ENCODE measurements at places on chromosomes 6 and 20. TPM values are rescaled to one million over a fixed set of nuclear protein-coding genes. Genes with fewer than 3 reads are reported as not detected.

DNA sequence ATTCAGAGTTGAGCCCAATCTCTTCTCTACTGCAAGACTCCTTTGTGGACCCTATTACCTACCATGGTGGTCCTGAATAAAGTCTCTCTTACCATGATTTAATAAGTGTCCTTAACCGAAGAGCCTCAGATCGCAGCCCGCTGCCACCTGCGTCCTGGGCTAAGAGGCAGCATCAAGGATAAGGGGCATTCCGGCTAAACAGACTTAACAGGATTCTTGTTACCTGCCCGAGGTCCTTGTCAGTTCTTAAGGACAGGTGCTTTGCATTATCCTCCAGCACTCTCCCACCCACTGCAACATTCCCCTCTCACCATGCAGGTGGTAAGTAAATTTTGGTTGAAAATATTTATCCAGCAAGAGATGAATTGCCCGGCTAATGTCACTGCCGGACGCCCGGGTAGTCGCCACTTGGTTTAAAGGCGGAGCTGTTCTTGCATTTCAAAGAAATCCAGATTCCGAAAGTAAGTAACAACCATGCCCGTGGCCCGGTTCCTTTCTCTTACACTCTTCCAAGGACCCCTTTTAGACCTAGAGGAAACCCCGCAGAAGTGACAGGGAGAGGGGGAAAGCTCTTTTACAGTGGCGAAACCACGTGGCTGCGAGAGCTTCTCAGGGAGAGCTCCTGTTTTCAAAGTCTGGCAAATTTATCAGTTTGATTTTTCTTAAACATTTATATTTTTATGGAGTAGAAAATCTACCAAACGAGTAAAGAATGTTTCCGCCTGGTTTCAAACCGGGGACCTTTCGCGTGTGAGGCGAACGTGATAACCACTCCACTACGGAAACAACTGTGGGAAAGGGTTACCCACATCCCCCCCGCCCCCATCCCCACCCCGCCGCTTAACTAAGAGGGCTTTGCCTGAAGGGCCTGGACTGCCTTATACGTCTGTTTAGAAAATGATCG, 41.9 kb upstream of the PRSS16 start:
- DNase-seq, result no peak

Gene KHDRBS2
- 0.29 TPM for polyA plus RNA-seq

DNA sequence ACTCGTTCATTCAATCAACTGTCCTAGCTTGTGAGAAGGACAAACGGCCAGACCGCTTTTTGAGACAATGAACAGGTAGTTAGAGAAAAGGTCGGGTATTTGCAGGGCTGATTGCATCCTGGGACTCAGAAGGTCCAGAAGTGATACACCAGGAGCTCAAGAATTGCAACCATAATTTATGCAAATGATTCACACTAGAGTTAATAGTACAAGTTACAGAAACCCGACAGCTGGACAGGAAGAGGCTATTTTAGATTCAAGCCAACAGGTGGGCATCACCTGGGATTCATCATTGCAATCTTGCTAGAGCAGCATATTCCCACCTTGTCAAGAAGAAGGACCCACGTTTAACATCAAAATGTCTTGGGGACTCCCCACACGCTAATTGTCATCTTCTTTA, 83.5 kb downstream of the TNFAIP3 start:
- DNase-seq, result no peak

Gene RIPPLY2
- 2.5 TPM for polyA plus RNA-seq

DNA sequence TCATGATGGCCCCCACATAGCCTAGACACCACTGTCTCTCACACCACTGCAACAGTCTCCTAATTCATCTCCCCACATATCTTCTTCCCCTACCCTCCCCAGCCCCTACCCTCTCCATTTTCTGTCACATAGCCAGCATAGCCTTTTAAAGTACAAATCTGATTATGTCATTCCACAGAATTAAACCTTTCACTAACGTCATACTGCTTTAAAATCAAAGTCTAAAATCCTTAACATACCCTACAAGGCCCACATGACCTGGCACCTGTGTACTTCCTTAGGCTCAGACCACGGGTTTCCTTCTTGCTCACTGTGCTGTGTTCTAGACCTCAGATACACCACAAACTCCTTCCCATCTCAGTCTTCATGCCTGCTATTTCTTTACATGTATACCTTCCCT, 5.9 kb downstream of the OSTM1 start:
- DNase-seq, result no peak

DNA sequence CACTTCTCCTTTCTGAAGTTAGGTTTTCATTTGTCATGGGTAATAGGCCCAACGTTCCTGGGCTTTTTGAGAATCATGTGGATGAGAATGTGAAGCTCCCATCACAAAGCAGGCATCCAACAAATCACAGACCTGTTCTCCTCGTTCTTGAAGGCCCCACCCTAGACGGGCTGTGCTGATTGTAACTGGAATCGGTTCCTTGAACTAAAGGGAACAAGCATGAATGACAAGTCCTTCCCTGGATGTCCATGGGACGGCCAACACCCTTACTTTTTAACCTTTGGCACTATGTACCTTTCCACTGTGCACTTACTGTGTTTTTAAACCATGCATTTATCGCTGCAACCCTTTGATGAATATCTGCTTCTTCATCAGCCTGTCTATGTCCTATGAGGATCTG, 438.2 kb downstream of the CD83 start:
- DNase-seq, result no peak

Gene TMEM244
- polyA plus RNA-seq, result not detected

Gene GSTA2
- not detected for polyA plus RNA-seq

GRCh38 chr6:107103082-107103481, 12.2 kb downstream of the BEND3 start:
- no peak for DNase-seq

Gene PNLDC1
- polyA plus RNA-seq, result 0.15 TPM

Gene IL17A
- not detected for polyA plus RNA-seq

Gene BPIFB1
- not detected for polyA plus RNA-seq

Gene TPD52L2
- 132 TPM for polyA plus RNA-seq

DNA sequence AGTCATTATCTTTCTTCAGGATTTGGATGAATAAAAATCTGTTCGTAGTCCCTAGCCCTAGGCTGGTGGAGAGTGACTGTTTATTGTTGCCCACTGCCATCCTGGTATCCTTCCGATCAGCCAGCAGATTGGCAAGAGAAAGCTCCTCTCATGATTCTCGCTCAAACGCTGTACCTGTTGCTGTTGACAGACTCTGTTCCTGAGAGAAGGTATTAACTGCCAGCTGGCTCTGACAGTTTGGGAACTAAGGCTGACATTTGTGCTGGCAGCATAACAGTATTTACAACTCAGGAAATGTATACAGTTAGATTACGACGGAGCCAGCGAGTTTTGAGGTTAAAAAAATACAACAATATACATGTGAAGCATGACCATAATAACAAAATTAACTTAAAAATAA, 674.5 kb downstream of the PRKN start:
- no peak for DNase-seq

Gene THEMIS
- polyA plus RNA-seq, result 0.15 TPM

DNA sequence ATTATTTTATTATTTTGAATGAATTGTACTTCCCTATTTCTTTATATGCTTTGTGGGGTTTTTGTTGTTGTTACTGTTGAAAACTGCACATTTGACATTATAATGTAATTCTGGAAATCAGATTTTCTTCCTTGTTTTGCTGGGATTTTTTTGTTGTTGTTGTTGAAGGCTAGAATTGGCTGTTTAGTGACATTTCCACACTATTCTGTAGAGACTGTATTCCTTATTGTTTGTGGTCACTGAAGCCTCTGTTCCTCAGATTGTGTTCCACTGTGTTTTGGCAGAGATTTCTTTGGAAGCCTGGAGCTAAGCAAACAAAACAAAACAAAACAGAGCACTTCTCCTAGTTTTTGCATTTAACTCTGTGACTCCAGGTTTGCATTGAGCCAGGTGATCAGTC, 52.9 kb downstream of the CDYL start:
- no peak for DNase-seq

- DNase-seq, result no peak
Observed at GRCh38 chr20:59806578-59806975, 126.9 kb downstream of the SYCP2 start.

DNA sequence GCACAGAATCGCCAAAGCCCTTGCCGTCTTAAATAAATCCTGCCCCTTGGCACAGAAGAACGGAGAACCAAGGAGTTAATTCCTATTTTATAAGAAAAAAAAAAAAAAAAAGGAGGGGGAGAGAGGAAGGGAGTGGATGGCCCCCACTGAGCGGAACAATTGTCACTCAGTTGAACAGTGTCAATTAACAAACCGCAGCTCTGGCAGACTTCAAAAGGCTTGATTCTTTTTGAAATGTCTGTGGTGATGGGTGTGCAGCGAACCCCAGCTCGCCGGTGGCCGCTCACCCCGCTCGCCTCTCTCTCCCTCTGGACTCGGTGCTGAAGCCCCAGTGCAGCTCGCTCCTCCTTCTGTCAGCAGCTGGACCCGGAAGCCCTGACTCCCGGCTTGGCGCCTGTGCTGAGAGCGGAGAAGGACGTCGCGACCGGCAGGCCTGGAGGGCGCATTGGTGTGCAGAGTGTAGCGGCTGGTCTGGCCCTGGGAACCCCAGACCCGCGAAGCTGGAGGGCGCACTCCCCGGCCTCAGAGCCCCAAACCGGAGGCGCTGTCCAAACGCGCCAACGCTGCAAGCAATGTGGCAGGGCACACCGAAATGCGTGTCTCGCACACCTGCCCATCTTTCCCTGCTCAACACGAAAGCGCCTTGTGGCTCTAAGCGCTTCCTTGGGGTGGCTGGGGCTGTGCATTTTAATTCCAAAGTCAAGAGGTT, 3.4 kb downstream of the LINC00237 start:
- no peak for DNase-seq

Gene HLA-DMB
- polyA plus RNA-seq, result 16.4 TPM

Gene RHAG
- polyA plus RNA-seq, result 0.24 TPM

DNA sequence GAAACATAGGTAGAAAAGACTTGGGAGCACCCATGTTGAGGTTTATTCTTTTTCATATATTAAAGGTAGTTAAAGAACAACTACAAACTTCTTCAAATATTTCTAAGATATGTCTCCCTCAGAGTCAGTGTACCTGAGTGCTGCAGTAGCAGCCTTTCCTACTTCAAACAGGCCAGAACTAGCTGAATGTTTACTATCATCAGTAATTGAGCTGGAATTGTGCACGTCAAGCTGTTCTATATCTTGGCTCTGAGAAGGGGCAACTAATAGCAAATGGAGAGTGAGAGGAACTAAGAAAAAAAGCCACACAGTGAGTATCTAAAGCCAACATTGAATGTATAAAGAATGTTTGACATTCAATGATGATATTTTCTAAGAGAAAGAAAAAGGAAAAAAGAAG, 21.7 kb downstream of the MTCL3 start:
- DNase-seq, result no peak

- no peak for DNase-seq
Observed at GRCh38 chr20:57781901-57782300, 72.1 kb upstream of the PMEPA1 start.

DNA sequence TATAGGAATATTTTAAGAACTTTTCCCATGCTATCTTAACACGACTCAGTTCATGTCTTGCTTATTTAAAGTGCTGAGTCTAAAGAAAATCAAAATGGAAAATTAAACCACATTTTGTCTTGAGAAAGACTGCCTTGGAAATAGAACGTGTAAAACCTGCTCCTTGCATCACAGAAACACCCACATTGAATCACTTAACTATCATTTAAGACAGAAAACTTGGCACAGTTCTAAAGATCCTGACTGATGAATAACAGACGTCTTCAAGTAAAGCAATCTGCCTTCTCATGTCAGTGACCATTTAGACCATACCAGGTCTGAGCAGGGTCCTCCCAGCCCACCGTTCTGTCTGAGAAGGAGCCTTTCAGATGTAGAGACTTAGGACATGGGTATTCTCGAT, 7.4 kb downstream of the PERP start:
- DNase-seq, result no peak

DNA sequence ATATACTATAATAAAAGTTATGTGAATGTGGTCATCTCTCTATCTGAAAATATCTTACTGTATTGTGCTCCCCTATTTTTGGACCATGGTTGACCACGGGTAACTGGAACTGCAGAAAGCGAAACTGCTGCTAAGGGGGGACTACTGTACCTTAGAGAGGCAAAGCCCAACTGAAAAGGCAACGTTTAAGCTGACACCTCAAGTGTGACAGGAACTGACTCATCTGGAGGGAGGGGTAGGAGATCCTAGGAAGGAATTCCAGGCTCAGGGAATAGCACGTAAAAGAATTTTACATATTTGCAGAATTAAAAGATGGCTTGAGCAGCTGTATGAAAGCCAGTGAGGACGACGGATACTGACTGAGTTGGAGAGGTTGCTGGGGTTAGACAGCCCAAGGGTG, 34.8 kb downstream of the ELOVL2 start:
- DNase-seq, result no peak

Gene PACRG
- polyA plus RNA-seq, result 2.2 TPM

GRCh38 chr6:137011406-137011805, 33.4 kb downstream of the IL20RA start:
- no peak for DNase-seq
